NCI-H748 treated with DMSO at 0.1 percent for 48 hours (cell line): ENCODE measurements at places on chromosomes 1 and 21.

- DNase-seq: no peak
Observed at GRCh38 chr1:54701066-54701465, 14.6 kb upstream of the TTC4 start.

DNA sequence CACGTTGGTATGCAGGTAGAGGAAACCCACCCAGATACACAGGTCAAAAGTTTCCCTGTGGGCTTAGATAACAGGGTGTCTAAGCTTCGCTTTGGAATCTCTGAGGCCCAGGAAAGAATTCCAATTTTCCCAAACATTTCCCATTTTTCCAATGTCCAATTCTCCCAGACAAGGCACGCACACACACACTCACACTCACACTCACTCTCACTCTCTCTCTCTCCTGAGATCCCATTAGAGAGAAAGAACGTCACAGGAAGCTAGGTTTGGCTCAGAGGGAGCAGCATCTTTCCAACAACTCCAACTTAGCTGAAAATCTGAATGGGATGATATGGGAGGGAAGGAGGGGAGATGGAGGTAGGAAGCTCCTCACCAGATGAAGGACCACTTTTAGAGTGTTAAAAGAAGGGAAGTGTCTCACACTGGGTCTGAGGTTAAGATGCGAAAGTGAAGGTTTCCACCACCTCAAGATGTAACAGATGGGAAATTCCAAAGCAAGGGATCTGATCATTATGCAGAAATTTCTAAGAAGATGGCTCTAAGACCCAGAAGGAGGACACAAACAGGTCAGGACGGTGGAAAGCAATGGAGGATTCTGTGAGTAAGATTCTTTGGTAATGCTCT is 63.5 kb downstream of the GNG12 start:
- no peak for DNase-seq

DNA sequence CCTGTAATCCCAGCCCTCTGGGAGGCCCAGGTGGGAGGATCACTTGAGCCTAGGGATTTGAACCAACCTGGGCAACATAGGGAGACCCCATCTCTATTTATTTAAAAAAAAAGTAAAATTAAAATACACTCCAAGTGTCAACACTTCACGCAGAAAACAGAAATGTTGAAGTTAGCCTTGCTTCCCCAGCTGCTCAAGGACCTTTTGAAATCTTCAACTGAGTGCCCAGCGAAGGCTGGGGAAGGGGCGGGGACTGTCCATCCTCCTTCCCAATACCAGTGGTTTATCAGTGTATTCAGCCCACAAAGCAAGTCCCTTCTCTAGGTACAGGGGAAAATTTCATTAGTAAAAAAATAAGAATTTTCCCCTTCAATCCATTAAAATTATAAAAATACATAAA is 2.2 kb upstream of the DNAJC28 start:
- no peak for DNase-seq

- DNase-seq: no peak
Observed at GRCh38 chr1:114105421-114105979, 48.2 kb downstream of the SYT6 start.

DNA sequence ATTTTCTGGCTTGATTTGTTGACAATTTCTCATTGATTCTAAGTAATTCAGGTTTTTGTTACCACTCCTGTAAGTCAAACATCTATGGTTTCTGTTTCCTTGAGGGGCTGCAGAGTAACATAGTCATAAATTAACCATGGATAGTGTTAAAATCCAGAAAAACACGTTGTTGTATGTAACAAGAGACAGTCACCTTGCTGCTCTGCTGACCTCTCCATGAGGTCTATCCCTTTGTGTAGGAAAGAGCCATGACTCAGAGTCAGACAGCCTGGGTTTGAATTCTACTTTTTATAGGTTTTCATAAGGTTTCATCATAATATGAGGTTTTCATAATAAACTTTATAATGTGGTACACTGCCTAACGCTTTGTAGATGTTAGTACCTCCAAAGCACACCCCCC is 27.6 kb upstream of the NBL1 start:
- no peak for DNase-seq

DNA sequence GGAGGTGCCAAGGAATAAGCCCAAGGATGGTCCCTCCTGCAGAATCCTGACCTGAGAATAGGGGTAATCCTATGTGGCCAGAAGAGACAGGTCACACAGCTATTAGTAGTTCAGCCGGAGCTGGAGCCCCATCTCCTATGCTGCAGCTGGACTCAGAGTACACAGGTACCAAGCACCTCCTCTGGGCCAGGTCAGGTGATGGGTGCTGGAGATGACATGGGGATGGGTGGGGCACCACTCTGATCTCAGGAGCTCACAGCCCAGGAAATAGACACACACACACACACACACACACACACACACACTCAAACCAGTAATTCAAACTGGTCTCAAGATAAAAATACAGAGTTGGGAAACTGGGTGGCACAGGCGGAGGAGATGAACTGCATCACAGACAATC is 54.2 kb upstream of the SSBP3 start:
- no peak for DNase-seq

DNA sequence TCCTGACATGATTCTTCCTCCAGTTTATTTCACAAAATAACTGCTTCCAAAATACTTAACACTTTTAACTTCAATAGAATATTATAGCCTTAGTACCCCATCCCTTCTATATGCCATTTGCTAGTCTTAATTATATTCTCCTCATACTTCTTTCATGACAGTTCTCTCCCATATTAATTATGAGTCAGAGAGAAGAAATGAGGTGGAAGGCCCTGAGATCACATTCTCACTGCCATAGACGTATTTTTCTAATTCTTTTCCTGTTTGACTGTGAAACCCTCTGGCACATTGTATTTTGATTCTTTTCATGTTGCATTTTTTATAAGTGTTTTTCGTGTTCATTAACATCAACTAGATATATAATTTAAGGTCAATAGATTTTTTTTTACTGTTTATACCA is 88.4 kb downstream of the GTF2B start:
- DNase-seq: no peak

DNA sequence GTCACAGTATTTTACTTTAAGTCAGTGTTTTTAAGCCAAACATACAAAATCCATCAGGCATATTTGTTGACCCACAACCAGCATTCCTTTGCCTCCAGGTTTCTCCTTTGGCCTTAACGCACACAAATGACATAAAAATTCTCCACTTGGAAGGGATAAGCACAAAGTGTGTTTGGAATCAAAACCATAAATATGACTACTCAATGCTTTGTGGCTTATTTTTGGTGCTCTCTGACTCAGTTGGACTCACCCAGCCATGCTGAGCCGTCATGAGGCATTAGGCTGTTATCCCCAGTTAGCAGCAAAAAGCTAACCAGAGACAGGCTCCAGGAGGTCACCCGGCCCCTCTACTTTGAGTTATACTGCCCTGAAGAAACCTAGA is 948 bp downstream of the PRUNE1 start:
- no peak for DNase-seq

DNA sequence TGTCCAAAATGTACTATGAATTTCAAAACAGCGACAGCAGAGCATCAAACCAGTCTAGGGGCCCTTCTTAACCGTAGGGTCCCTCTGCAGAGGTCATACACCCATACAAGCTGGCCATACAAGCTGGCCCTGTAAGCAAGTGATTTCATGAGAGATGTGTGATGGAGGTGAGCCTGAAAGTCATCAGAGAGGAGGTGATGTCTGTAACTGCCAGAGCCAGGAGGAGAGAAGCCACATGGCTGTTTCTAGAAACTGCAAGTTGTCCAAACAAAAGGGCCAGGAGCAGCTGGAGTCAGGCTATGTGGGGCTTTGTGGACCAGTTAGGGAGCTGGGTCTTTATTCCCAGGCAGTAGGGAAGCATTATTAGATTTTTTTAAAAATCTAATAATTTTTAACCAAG is 14.8 kb upstream of the SERINC2 start:
- no peak for DNase-seq

DNA sequence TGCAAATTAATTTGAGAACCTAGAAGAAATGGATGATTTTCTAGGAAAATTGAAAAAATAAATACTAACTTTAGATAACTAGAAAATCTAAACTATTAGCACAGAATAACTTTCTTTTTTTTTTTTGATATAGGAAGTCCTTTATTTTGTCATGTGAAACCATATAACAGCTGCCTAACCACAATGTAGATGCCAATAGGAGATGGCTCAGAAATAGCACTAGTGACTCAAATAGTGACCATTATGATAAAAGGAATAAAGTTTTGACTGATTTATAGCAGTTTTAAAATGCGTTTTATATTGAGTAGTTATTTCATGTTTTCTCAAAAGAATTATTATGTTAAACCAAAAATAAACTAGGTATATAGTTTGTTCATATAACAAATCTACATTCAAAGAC is 158.0 kb upstream of the CACYBP start:
- no peak for DNase-seq

DNA sequence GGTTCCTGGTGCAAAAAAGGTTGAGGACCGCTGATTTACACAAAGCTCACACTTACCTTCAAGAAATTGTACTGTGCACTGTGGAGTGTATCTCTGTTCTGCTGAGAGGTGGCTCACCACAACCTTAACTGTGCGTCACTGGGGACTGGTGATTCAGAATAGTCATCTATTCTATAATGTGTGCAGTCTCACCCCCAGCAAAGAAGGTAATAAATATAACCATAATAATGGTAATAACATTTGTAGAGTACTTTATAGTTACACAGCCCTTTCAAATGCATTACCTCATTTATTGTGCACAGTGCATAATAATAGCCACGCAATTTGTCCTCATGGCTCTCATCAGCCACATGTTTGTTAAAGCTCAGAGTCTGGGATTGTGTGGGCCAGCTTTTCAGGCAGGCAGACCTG is 59.4 kb upstream of the DUSP10 start:
- DNase-seq: no peak

- DNase-seq: no peak
Observed at GRCh38 chr1:4269330-4269729, 369.3 kb upstream of the C1orf174 start.

DNA sequence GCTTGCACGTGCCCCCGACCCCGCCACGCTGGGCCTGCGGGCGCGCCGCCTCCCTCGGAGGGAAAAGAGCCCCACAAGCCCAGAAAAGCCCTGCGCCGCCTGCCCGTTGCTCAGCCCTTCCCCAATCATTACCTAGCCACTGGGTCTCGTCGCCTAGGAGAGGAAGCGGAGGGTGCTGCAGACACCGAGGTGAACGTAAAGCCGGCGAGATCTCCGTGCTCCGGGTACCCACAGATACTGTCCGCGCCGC is at the start of gene ENO1:
TSS of gene ENO1 (minus strand) at position 239 of the 250 bp plus-strand sequence. CDS start 3,778 bp downstream, outside the sequence.
- no peak for DNase-seq

DNA sequence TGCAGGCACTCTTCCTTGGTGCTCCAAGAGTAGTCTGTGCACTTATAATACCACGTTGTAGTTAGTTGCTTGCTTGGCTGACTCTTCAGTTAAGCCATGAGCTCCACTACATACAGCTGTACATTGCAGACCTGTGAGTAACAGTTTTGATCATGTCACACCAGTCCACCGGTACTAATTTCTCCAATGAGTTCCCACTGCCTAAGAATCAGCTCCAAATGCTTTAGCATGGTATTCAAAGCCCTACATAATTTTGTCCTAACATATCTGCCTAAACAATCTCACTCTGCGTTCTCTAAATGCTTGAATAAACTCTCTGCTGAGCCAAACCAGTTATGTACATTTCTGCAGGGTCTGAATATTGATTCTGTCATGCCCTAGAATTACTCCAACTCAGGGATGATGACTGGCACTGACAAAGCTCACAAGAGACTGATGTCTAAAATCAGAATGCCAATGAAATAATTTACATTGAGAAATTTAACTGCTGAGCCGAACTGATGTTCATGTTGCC is 200.7 kb downstream of the LHX8 start:
- DNase-seq: no peak

- no peak for DNase-seq
Observed at GRCh38 chr1:182304218-182304617, 87.4 kb downstream of the GLUL start.

GRCh38 chr1:5909576-5910275 is 82.5 kb downstream of the NPHP4 start:
- DNase-seq: no peak

GRCh38 chr1:159196543-159196942 is 8.1 kb upstream of the ACKR1 start:
- no peak for DNase-seq

- no peak for DNase-seq
Observed at GRCh38 chr1:155085504-155086127, 7.0 kb downstream of the EFNA3 start.

DNA sequence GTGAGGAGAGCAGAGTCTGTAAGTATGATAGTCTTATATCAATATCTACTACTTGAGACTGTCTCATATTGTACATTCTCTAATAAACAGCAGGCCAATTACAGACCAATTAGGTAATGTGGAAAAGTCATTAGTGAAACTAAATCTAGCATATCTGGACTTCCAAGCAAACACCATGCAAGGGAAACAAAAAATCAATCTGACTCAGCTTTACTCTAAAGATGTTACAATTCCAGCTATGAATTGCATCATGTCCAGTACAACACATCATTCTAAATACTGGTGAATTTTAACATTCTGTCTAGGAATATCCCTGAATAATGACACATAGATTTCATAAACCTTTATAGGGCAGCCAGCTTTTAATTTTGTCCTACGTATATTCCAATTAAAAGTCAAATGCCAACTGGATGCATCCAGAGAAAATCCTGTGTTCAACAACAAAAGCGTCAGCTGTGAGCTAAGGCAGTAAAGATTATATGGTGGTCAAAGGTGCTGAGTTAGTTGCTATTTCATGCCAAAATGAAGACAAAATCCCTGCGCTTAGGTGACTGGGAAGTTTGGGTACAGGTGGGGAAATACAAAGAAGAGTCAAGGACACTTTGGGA is 159.3 kb downstream of the TTLL7 start:
- no peak for DNase-seq

- no peak for DNase-seq
Observed at GRCh38 chr21:41227357-41228005, 59.5 kb downstream of the BACE2 start.

DNA sequence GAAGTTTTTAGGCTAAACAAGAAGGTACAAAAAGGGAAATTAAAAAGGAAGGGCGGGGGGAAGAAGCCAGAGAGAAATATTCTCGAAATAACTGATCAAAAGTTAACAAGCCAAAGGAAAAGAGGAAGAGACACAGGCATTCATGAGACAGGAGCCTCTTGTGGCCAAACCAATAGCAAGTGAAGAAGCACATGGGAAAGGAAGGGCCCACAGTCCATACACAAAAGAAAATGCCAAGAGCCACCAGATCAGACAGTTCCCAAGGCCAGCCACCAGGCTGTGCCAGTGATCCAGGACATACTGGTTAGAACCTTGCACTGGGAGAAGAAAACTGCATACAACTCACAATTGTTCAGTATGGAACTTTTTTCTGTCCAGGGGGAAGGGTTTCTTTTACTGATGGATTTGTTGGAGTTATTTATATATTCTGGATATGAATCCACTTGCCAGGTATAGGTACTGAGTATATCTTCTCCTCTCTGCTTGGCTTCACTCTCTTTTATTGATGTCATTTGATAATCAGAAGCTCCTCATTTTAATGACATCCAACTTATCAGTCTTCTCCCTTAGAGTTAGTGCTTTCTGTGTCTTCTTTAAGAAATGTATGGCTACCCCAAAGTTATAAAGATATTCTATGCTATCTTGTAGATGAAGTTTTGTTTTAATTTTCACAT is 76.8 kb downstream of the CD46 start:
- DNase-seq: no peak
